GM12891 (cell line): ENCODE measurements at places on chromosomes 5 and 9.

DNA sequence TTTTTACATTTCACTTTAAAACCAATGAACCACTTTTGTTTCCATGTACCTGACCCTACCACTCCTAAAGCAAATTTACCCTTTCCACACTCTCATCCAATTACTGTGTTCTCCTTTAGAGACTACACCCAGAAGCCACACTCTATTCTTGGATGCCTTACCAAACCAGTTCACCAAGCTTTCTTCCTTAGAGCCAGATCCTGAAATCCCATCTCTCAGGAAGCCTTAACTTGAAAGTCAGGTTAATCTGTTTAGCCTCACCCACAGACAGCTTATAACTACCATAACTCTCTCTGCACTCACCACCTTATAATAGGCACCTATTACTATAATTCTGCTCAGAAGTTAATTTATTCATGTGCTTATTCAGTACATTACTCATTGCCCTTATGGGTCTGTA, 4.3 kb downstream of the CSNK1A1 start:
- DNase-seq: no peak

DNA sequence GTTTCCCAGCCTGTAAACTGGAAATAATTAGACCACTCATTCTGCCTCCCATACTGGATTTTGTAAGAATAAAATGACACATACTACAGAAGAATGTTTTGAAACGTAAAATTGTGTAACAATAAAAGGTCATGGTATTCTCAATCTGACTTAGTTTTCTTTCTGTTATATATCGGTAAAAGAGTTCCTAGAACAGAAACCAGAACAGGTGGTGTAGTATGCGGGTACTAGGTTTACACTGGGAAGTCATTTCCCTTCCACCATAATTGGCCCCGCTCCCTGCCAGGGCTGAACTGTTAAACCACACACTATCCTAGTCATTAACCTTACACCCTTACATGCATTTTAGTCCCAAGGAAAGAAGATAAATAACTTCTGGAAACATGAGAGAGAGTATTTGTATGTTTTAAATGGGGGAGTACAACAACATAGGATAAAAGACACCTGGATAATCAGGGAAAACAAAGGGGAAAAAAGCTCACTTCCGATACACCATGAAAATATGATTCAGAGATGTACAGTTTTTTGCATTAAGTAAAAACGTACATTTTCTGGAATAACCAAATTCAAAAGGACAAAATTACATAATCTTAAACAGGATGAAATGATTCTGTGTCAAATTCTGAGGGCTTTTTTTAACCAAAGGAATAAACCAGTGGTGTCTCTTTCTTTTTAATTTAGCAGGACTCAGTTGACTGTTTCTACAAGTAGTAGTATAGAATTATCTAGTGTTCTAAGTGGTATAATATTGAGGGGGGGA, 199.7 kb downstream of the GLIS3 start:
- DNase-seq: no peak

GRCh38 chr5:39238366-39239105, 19.2 kb upstream of the FYB1 start:
- DNase-seq: no peak

- DNase-seq: no peak
These were observed 68.9 kb downstream of the COMMD10 start for GRCh38 chr5:116153687-116154174.

DNA sequence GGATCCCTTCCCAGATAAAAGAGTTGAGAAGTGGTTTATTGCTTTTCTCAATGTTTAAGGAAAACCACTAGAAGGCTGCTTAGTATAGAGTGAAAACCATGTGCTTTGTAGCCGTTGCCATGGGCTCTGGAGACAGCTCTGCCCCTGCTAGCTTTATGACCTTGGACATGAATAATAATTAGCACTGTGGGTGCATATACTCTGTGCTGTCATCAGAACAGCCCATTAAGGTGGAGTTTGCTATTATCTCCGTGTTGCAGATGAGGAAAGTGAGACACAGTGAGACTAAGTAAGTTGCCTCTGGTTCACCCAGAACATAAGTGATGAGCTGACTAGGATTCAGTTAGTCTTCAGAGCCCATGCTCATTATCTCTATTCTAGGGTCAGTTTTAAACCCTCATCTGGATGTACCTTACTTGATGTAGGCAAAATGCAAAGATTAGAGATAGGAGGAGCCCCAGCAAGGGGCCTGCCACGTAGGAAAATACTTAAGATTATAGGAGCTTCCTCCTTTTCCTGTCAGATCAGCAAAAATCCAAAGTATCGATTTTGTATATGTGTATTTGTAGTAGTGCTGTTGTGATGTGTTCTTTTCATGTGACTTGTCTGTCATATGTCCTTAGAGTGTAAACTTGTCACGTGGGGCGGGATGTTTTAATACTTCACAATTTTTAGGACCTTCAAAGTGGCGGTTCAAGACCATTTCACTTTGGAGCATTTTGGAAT, 102.5 kb downstream of the TLE4 start:
- DNase-seq: no peak
